Stromal cell of bone marrow (primary cell): ENCODE measurements at places on chromosomes 7 and 10.
A peak's percentile ranks its signal among the peaks of the same experiment; 100 is the strongest.

DNA sequence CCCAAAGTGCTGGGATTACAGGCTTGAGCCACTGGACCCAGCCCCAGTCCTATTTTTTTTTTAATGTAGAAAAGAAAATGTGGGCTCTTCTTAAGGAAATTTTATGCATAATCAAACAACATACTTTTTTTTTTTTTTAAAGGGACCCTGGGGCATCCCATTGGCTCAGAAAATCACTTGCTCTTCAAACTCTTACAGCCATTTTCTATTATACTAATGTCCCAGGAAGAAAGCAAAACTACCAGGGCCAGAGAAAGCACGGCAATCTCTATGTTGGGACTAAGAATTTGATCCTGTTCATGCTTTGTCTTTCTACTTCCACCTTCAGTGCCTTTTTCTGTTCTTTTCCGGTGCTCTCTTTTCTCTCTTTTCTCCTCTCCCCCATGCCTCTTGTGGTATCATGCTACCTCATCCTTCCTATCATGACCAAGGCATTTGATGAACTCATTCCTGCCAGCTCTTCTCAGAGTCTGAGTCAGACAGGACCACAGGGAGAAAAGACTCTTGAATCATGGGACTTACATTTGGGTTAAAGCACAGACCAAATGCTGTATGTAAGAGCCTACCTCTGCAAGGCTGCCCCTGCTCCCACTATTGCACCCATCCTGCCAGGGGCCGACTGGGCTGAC lies 76.4 kb upstream of the CCNY start:
- DNase-seq = peak; percentile 97

GRCh38 chr7:152947686-152948085 lies 188.1 kb downstream of the ACTR3B start:
- no peak for DNase-seq

DNA sequence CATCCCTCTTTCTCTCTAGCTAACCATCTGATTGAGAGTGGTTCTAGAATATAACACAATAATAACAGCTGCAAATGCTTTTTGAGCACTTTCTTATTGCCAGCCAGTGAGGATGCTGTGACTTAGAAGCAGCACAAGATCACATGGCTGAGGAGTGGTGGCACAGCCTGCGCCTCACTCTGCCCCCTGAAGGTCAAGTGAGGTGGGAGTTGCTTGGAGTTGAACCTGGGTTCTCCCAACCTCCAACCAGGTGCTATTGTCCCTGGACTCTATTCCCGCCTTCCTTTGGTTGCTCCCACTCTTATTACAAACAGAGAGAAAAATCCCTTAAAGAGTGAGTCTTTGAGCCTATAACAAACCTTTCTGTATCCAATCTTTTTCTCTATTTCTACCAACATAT lies 280.3 kb upstream of the PODXL start:
- no peak for DNase-seq

DNA sequence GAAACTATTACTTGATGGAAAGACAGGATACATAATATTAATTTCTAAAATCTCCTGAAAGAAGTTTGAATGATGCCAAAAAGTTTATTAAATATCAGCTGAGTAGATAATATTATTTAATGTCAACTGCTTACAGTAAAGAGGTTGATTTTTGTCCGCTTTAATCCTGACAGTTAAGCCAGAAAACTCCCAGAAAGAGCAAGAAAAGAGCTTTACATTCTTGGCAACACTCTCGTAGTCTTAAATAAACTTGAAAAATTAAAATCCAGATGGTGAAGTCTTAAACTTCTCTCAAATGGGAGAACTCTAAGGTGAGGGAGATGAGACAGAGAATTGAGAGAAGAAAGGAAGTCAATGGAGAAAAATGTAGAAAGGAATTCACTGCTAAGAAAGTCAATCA lies 199.3 kb upstream of the PLXDC2 start:
- no peak for DNase-seq

GRCh38 chr10:86963341-86963919 lies 4.9 kb upstream of the ADIRF start:
- DNase-seq = no peak

- DNase-seq = no peak
Measured at GRCh38 chr7:22860784-22861482, 38.3 kb upstream of the TOMM7 start.

- no peak for DNase-seq
Measured at GRCh38 chr7:116988363-116988989, 35.2 kb downstream of the ST7 start.

DNA sequence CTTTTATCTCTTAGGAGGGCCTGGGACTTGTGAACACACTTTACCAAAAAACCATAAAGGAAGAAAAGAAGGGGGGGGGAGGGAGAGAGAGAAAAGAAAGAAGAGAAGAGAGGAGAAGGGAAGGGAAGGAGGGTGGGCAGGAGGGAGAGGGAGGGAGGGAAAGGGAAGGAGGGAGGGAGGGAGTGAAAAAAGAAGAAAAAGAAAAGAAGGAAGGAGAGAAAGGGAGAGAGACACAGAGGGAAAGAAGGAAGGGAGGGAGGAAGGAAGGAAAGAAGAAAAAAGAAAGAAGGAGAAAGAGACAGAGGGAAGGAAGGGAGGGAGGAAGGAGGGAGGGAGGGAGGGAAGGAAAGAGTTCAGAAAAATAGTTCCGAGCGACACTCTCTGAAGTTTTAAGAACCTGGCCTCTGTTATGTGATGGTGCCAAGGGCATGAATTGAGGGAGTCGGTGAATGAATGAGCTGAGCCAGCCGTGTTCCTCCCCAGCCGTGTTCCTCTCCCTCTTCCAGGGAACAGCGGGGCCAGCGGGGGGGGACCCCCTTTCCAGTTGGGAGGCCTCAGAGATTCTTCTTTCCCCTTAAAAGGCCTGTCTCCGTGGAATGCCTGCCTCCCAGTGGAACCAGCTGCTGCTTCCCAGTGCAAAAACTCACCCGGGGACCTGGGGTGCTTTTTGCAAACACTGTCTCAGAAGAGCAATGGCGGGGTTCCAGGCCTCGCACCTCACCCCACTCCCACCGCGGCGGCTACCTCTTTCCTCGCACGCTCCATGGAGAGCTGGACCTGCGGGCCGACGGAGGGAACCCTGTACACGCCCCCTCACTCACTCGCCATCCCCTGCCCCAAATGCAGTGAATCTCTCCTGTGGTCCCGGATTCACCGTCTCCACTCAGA lies 84.1 kb downstream of the FOXL3 start:
- DNase-seq = no peak

GRCh38 chr7:141317033-141317585 lies 234.1 kb upstream of the AGK start:
- no peak for DNase-seq

DNA sequence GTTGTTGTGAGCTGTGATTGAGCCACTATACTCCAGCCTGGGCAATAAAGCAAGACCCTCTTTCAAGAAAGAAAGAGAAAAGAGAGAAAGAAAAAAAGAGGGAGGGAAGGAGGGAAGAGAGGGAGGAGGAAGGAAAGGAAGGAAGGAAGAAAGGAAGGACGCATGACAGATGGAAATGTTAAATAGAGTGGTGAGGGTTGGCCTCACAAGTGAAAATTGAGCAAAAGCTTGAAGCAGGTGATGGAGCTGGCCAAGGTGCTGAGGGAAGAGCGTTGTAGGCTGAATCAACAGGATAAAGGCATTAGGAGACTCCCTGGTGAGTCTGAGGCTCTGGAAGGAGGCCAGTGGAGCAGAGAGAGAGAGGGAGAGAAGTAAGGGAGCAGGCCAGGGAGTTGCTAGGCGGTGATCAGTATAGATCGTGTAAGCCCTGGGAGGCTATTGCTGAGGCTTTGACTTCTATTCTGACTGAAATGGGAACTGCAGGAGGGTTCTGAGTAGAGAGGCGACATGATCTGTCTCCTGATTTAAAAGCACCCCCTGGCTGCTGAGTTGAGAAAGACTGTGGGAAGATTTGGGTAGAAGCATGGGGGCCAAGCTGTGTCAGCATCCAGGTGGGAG lies 26.5 kb upstream of the TMEM248 start:
- no peak for DNase-seq

- DNase-seq = no peak
Measured at GRCh38 chr10:101744267-101744666, 31.6 kb downstream of the FGF8 start.

GRCh38 chr7:27078616-27079233 lies 17.1 kb downstream of the HOXA1 start:
- no peak for DNase-seq

- DNase-seq = no peak
Measured at GRCh38 chr10:44363716-44364115, 21.2 kb downstream of the CXCL12 start.

GRCh38 chr10:26809973-26810372 lies 50.8 kb downstream of the ABI1 start:
- no peak for DNase-seq

DNA sequence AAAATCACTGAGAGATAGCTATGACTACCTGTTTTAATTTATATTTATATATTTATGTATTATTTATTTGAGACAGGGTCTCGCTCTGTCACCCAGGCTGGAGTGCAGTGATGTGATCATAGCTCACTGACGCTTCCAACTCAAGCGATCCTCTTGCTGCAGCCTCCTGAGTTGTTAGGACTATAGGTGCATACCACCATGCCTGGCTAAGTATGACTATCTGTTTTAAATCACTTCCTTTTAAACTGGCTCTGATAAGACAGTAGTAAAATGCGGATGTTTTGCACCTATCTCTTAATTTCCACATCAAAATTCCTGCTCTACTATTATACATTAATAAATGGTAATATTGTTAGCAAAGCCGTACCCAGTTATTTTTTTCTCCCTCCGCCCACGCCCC lies 41.8 kb downstream of the DNMBP start:
- no peak for DNase-seq

GRCh38 chr10:120946497-120946896 lies 95.3 kb downstream of the WDR11 start:
- DNase-seq = no peak

- DNase-seq = no peak
Measured at GRCh38 chr7:39172137-39172536, 194.4 kb downstream of the POU6F2 start.

DNA sequence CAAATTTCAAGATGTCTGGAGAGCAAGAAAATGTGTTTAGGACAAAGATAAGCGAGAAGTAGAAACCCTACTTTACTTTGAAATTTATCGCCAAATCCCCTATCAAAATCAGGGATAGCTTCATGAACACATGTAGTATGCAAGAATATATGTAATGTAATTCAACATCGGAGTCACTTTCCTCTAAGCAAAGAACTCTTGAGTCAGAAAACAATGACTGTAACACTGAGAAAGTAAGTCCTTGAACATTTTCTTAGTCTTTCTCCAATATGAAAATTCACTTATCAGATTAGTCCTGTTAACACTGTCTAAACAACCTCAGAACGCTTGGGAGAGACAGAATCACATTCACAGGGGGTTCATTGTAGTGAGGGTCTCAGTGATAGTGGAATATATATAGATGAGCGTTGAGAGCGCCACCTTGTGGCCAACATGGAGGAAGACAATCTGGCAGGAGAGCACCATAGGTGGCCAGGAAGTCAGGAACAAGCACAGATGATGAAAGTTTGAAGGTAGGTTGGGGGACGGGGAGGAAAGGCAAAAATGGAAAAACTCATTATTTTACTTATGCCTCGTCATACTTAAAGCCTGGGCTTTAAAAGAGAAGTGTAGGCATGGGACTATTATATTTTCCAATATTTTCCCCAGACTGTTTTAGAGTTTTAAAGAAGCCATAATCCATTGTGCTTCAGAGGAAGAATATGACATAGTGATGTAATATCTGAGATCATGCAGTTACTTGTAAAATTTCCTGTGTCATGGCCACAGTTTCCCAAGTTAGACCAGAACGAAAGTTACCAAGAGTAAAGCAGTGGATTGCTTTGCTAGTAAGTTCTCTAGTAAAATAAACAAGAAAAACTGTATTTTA lies 115.5 kb upstream of the GNAI1 start:
- DNase-seq = peak; percentile 13

DNA sequence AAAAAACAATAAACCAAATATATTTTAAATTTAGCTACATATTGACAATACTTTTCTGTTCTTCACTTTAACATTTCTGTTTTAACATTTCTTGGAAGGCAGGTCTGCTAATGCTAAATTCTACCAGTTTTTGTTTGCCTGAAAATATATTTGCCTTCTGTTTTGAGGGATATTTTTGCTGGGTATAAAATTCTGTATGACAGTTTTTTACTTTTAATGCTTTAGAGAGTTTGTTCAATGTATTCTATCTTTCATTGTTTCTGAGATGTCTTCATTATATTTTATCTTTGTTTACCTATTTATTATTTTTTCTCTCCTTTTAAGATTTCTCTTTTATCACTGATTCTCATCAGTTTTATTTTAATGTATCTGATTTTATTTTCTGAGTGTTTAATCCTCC lies 409.2 kb upstream of the DPP6 start:
- no peak for DNase-seq

- peak; percentile 74 for DNase-seq
Measured at GRCh38 chr10:88848499-88848898, 3.1 kb downstream of the ANKRD22 start.

DNA sequence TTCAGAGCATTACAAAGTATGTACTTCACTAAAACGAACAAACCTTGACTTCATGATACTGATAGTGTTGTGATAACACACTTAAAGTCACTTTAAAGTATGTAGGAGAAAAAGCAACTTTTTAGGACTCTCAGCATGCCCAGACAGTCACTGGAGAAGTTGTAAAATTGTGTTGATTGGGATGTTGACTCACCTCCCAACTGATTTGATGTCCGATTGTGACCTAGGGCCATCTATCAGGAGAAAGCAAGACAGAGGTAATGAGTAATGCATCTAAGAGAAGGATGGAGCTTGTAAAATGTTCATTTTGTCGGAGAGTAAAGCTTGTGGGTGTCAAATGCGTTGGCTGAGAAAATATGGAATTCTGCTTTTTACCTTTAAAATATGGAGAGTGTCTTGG lies 135.4 kb upstream of the SEMA3D start:
- no peak for DNase-seq

DNA sequence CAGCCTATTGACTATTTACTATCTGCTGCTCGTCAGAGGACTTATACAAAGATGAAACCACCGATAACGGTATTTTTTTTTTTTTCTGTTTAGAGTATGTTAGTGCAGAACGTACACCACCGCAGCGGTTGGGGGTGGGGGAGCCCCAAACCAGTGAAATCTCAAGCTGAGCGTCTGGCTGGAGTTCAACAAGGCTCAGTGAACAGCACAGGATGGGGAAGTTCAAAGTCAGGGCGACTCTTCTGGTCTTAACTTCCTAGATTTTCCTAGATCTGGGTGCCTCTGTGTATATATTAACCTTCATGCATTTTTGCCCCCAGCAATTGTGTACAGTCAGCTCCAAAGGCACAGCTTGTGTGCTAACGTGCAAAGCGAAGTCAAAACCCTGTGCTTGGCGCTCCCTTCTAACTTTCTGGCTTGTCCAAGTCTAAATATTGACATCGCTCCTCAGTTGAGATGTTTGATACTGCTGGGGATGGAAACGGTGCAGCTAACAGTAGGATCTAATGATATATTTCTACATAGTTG lies 1.1 kb downstream of the RHOBTB1 start:
- DNase-seq = no peak

DNA sequence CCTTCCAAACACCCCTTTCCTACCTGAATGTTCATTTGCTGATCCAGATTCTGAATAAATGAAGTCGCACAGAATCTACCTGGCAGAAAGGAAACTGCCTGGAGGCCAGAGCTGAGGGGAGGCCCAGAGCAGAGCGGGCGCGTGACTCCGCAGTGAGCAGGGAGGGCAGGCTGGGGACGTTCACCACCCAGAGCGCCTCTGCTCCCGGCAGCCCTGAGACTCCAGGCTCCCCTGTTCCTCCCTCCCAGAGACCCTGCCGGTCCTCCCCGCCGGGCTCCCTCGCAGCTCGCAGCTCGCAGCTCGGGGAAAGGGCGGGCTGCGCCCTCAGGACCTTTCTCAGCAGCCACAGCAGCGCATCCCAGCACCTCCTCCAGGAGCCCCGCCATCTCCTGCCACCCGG lies 176.7 kb upstream of the ZNF32 start:
- DNase-seq = no peak
